ENCODE measurements at places on chromosomes 2 and 18.

GRCh38 chr2:111167863-111168162, 47.1 kb downstream of the BCL2L11 start:
- no peak for DNase-seq

DNA sequence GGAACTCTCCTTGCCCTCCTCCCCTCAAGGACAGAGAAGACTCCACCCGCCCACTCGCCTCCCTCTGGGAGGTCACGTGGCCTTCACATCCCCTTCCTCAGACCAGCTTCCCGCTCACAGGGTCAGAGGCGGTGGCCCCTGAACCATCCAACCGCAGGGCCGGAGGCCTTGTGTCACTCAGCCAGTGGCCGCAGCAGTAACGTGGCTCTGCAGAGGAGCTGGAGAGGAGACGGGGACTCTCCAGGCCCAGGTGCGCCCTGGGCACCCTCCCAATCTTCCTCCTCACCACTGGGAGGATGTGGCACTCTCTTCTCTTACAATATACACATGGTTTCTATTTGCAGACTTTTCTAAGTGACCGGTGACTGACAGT, 161.7 kb downstream of the TWIST2 start:
- DNase-seq, result no peak

- DNase-seq, result no peak
These were observed 40.9 kb upstream of the KCNG2 start for GRCh38 chr18:79756826-79757225.

GRCh38 chr2:49845671-49846070, 691.4 kb upstream of the FSHR start:
- no peak for DNase-seq

GRCh38 chr2:239267288-239267951, 133.4 kb downstream of the HDAC4 start:
- DNase-seq, result peak; percentile 32

DNA sequence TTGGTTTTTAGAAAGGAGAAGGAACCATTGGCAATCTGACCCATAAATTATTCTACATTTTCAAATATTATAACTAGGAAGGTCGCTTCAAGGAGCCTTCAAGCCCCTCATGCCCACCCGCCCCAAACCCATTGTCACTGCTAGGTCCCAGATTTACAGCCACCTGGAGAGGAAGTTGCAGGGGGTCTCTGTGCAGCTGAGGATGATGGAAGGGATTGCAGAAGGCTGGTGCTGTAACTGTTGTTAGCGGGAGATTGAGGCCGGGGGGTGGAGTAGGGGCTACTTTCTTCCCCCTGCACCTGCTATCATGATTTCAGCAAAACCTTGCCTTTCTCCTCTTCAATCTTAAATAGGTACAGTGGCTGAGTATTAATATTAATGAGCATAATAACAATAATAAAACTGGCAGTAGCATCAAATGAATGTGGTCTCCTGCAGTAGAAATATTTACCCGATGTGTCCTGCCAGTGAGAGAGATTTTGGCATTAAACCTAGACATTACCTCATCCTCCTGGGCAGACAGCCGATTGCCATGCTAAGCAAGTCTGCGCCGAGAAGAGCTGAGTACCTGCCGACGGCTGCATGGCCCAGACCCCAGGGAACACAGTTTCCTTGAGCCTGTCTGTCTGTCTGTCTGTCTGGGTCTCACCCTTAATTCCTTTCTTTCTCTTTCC, 225.4 kb downstream of the FAM210A start:
- DNase-seq, result peak; percentile 72

GRCh38 chr2:69122271-69122670, 109.3 kb downstream of the ANTXR1 start:
- no peak for DNase-seq

GRCh38 chr2:904246-905024, 46.2 kb upstream of the SNTG2 start:
- no peak for DNase-seq

- no peak for DNase-seq
These were observed 121.2 kb upstream of the GATA6 start for GRCh38 chr18:22048221-22048620.

DNA sequence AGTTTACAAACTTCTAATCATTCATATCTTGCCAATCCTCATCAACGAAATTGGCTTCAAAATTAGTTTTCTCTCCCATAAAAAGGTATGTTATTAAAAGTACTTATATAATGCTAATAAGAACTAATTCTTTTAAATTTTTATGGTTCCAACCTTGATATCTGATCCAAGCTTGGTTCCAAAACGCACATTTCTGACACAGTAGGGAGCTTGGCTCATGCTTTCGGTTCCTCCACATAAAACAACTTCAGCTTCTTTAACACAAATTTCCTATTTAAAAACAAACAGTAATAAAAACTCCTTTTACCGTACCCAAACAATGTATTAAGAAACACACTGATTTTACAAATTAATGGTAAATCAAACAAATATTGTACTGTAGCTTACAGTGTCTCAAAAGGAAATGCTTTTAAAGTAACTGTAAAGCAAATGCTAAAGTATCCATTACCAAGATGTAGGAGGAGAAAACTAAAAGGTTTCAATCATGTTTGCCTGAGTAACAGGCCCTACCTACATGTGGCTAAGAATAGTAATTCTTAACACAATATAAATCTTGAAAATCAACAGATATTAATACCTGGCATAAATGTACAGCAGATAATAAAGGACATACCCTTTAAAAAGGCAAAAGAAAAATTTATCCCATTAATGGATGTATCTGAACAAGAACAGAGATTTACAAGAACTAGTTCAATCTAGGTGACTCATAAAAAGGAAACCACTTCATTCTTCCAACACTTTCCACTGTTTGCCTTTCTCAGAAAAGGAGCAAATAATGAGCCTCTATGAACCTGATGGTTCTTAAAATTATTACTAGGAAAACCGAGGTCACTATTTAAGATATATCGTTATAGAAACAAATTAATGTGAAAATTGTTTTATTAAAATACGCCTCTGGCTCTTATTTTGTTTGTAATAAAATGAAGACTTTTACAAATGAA, 17.5 kb downstream of the ACAA2 start:
- DNase-seq, result no peak

GRCh38 chr2:41736586-41736985, 311.2 kb upstream of the PKDCC start:
- no peak for DNase-seq

- no peak for DNase-seq
These were observed 122.3 kb downstream of the MBD2 start for GRCh38 chr18:54102123-54102522.

DNA sequence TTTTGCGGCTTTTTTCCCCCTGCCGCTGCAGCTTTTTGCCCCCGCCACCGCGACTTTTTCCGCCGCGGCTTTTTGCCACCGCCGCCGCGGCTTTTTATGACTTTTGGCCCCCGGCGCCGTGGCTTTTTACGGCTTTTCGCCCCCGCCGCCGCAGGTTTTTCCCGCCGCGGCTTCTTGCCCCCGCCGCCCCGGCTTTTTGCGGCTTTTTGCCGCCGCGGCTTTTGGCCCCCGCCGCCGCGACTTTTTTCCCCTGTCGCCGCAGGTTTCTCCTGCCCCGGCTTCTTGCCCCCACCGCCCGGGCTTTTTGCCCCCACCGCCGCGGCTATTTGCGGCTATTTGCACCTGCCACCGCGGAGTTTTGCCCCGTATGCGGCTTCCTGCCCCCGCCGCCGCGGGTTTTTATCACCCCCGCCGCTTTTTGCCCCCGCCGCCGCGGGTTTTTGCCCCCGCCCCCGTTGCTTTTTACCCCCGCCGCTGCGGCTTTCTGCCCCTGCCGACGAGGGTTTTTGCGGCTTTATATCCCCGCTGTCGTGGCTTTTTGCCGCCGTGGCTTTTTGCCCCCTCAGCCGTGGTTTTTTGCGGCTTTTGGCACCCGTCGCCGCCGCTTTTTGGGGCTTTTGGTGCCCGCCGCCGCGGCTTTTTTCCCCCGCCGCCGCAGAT, 2750.9 kb downstream of the RPIA start:
- no peak for DNase-seq

GRCh38 chr18:8480506-8481328, 128.5 kb upstream of the RAB12 start:
- DNase-seq, result peak; percentile 42

DNA sequence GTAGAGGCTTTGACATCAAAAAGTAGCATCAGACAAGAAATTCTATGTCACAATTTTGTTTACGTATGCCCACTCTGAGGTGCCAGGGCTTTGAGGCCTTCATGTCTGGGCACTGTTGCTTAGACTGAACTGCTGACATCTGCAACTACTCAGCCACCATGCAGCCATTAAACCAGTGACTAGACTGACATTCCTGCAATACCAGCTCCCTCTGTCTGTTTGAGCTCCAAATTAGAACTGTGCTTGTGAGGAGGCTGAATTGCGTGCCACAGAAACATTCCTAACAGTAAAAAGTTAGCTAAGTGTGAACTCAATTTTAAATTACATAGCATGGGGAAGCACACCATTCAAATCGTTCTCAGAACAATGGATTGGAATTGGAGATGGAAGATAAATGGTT, 163.2 kb downstream of the INSIG2 start:
- DNase-seq, result no peak

DNA sequence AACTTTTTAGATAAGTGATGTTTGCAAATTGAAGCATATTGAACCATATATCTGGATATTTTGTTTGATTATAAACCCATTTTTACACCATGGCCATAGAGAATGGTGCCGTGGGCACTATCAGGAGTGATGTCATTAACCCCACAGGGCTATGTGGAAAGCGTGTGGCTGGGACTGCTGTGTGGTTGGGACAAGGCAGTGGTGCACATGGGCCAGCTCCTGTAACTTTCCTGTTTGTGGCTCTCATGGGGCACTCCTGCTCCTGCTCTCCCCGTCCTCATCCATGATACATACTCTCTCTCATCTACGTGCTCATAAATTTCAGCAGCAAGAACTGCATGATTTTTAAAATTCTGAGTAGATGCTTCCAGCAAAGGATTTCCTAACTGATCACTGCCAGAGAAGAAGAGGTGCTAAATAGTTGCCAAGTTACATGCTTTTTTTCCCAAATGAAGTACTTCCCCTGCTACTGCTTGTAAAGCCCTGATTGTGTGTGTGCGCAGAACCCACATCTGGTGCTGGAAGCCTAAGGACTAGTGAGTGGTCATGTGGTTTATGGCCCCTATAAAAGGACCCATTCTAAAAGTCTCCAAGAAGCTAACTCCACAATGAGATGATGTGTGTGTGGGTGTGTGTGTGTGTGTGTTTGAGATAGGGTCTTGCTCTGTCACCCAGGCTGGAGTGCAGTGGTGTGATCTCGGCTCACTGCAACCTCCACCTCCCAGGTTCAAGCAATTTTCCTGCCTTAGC, 240.8 kb downstream of the NEDD4L start:
- DNase-seq, result no peak

DNA sequence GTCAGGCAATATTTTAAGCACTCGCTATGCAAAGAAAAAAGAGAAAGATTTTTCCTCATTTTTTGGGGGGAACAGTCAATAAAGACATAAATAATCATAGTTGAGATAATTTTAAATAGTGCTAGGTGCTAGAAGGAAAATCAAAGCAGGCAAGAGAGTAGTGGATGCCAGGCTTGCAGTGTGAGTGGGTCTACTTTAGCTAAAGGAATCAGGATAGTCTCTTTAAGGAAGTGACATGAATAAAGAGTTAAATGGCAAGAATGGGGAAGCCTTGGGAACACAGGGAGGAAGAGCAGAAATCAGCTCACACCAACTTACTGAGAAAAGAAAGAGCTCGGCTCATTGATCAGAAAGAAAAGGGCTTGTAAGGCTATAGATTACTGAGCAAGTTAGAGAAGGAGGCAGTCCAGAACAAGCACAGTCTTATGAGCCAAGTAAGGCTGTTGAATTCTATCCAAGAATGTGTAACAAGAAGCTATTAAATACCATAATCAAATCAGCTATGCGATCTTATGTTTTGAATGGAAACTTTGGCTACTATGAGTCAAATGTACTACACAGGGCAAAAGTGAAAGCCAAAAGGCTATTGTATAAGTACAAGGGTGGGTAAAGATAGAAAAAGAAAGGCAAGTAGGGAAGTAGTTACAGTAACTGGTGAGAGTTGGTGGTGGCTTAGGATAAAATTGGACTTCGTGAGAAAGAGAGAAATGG, 833.8 kb upstream of the PIK3C3 start:
- no peak for DNase-seq

DNA sequence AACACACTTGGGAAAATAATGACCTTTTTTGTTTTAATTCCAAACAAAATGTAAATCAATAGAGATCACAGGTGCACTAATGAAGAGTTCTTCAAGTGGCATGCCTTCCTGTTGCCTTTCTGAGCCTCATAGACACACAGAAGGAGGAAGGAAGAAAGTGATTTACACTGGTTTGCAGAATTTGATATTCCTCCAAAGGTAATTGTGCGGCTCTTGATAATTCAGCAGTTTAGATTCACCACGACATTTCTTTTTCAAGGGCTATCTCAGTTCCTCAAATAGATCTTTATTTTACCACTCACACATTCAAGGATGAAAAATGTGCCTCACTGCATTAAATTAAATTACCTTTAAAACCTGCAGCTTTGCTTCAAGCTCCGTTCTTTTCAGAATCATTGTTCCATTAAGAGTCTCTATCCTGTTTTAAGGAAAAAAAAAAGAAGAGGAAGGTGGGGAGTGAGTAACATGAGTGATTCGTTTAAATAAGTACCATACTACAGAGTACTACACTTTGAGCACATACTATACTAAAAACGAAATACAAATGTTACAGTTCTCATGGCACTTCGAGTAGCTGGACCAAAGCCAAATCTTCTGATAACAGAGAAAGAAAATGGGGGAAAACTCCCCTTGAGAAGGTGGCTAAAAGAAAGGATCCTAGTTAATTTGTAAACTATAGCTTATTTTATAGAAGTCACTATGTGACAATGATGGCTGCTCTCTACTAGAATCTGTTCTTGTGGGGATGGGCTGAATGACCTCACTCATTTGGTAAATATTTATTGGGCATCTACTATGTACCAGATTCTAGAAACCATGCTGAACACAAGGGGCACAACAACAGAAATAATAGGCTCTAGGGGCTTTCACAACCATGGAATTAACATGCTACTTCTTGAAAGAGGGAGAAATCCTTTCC, 16.6 kb downstream of the CYTIP start:
- DNase-seq, result no peak

DNA sequence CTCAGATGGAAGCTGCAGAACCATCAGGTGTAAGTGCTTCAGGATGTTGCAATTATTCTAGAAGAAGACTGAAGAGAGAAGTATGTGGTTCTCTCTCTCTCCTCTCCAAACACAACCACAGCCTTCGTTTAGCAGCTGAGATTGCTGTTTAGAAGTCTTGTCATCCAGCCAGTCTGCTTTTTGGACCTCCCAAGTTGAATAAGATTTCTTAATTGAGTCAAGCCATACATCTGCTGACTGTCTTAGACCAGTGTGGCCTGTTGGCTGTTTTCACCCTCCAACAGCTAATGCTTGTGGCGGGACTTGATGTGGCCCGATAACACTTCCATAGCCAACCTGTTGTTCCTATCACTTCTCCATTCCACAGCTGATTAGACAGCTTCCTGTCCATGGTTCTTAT, 91.3 kb upstream of the TMEM17 start:
- DNase-seq, result no peak

GRCh38 chr18:48116873-48117630, 186.6 kb upstream of the SMAD2 start:
- no peak for DNase-seq

DNA sequence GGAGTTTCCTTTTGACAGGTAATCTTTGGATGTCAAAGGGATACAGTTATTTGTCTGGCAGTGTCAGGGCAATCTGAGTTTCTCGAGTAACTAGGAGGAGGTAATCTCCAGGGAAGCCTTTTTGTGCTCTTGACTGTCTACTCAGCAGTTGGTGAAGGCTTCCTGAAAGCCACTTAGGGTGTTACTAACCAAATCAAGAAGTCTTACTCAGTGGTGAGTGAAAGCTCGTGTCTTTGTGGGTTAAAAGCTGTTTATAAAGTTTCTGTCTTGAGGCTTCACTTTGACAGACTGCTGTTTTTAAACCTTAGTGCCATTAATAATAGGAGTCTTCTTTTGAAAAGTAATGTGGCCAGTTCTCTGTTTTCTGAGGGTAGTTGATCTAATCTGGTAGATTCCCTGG, 1.7 kb downstream of the THSD7B start:
- DNase-seq, result no peak

All from globus pallidus (tissue), 1 donor.